Activated CD4-positive, alpha-beta T cell treated with anti-CD3 and anti-CD28 coated beads, Interleukin-2, amount 10 ng/mL, durations not matched to agents 24 days and 14 days (primary cell): ENCODE measurements at places on chromosomes 3 and 15. TPM values are rescaled to one million over a fixed set of nuclear protein-coding genes. Genes with fewer than 3 reads are reported as not detected.

Gene C3orf49
- total RNA-seq, result not detected in 2 replicates

Gene ATP13A4
- 0.88 and 2.1 TPM in 2 replicates for total RNA-seq

Gene CFAP100
- not detected in 2 replicates for total RNA-seq

GRCh38 chr3:52226229-52226817, 878 bp upstream of the TLR9 start:
- peak overlapping the region; percentile 55 for H3K4me3 ChIP-seq
- peaks cover 47% of the 10 kb centered on the region for H3K4me1 ChIP-seq
- peaks cover 23% of the 10 kb centered on the region for H3K36me3 ChIP-seq
- no peaks in the 10 kb centered on the region for H3K27me3 ChIP-seq
- no peak for DNase-seq
- peak overlapping the region; percentile 88 for H3K27ac ChIP-seq

DNA sequence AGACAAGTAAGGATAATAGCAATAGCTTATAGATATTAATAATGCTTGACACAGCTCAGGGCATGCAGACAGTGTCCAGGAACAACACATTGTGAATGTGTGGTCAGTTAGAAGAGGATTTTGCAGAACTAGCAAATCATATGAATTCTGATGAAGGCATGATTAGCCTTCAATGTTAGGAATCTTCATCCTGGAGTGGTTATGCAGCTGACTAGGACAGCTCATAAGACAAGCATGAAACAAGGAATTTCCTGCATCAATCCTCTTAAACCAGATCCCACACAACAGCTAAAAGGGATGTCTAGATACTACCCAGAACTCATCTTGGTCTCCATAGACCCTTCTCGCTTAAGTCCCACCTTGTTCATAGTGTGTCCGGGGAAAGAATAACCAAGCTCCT, 499.0 kb upstream of the ATP11B start:
- no peak overlapping the region for H3K4me3 ChIP-seq
- no peak overlapping the region for H3K27ac ChIP-seq
- H3K36me3 ChIP-seq, result no peaks in the 10 kb centered on the region
- no peaks in the 10 kb centered on the region for H3K4me1 ChIP-seq

DNA sequence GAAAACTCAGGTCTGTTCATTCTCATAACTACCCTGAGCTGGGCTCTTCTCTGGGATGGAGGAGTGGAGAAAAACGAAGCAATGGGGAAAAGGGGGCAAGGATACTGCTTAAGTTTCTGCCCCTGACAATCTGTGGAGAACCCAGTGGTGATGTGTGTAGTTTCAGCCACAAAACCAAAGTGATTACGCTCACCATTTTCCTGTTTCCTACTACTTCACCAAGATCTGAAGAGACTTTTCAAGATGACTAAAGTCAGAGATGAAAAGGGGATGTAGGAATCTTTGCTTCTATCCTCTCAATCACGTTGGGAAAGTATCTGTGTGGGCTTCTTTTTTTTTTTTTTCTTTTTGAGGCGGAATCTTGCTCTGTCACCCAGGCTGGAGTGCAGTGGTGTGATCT, 8.3 kb upstream of the UBE2E1 start:
- no peak overlapping the region for H3K4me3 ChIP-seq
- peaks cover 7% of the 10 kb centered on the region for H3K4me1 ChIP-seq
- no peaks in the 10 kb centered on the region for H3K36me3 ChIP-seq
- peak; percentile 58 for DNase-seq

- no peaks in the 10 kb centered on the region for H3K27me3 ChIP-seq
- no peak overlapping the region for H3K4me3 ChIP-seq
- no peak overlapping the region for H3K27ac ChIP-seq
- H3K36me3 ChIP-seq, result peaks cover 8% of the 10 kb centered on the region
- DNase-seq, result no peak
- H3K4me1 ChIP-seq, result peaks cover 3% of the 10 kb centered on the region
Observed at GRCh38 chr3:33612607-33613006, 105.4 kb downstream of the CLASP2 start.

- DNase-seq, result no peak
- H3K27me3 ChIP-seq, result no peaks in the 10 kb centered on the region
- peaks cover 37% of the 10 kb centered on the region for H3K4me1 ChIP-seq
- peaks cover 52% of the 10 kb centered on the region for H3K36me3 ChIP-seq
Observed at GRCh38 chr3:184368586-184369183, 7.2 kb downstream of the POLR2H start.

GRCh38 chr15:72199721-72200212, 2.2 kb upstream of the GRAMD2A start:
- peak; percentile 92 for DNase-seq

DNA sequence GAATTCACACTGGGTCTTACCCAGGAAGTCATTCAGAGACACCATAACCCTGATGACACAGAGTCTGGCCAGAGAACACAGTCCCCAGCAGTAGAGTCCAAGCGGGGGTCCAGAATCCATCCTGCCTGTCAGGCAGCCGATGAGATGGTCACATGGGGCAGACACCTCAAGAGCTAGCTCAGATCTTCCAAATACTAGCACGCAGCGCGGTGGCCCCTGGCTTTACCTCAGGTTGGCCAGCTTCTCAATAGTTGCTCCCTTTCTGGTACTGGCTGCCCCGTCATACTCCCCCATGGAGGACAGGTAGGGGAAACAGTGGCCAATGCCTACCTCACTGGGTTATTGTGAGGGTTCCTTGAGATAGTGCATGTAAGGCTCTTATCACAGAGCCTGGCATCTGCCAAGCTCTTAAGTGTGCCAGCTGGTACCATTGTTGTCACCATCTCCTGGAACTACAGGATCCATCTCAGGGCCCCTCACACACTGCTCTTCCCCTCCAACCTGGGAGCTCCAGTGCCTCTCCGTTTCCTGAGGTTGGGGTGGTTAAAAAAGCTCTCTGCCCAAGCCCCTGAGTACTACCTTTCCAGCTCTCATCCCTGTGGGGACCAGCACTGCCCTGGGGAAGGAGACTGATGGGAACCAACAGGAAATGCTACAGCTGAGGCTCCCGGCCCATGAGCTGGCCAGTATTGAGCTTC, 3.5 kb upstream of the SLC28A1 start:
- DNase-seq, result no peak
- peaks cover 5% of the 10 kb centered on the region for H3K27me3 ChIP-seq
- no peaks in the 10 kb centered on the region for H3K4me1 ChIP-seq

GRCh38 chr15:39396979-39397615, 183.8 kb upstream of the THBS1 start:
- H3K27me3 ChIP-seq, result peaks cover 8% of the 10 kb centered on the region
- no peak overlapping the region for H3K27ac ChIP-seq
- H3K4me3 ChIP-seq, result no peak overlapping the region
- H3K36me3 ChIP-seq, result no peaks in the 10 kb centered on the region
- DNase-seq, result no peak

- H3K4me1 ChIP-seq, result peaks cover 12% of the 10 kb centered on the region
- no peak overlapping the region for H3K4me3 ChIP-seq
Observed at GRCh38 chr3:38007754-38008090, 17.1 kb downstream of the VILL start.

- peaks cover 4% of the 10 kb centered on the region for H3K27me3 ChIP-seq
- DNase-seq, result no peak
- H3K4me3 ChIP-seq, result no peak overlapping the region
- H3K4me1 ChIP-seq, result no peaks in the 10 kb centered on the region
- no peak overlapping the region for H3K27ac ChIP-seq
Observed at GRCh38 chr3:190375246-190375645, 12.7 kb upstream of the CLDN16 start.

DNA sequence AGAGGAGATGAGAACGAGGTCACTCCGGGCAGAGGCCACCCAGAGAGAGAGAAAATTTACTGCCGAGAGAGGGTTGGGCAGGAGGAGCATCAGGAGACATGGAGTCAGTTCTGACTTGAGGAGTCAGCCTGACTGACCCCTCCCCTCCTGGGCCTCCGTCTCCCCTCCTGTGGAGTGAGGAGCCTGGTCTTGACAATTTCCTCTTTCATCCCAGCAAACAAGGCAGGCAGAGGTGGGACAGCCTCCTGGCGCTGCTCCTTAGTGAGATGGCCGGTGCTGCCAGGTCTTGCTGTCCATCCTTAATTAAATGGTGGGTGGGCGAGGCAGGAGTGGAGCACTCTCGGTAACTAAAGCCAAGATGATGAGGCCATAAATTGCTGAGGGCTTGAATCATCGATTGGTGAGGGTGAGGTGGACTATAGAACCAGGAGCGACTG, 60.6 kb downstream of the CYP11A1 start:
- H3K27me3 ChIP-seq, result peaks cover 13% of the 10 kb centered on the region
- H3K4me1 ChIP-seq, result no peaks in the 10 kb centered on the region
- H3K4me3 ChIP-seq, result no peak overlapping the region
- H3K27ac ChIP-seq, result no peak overlapping the region
- no peak for DNase-seq

GRCh38 chr15:90388462-90389380, 679 bp downstream of the IQGAP1 start:
- DNase-seq, result peak; percentile 92
- peaks cover 39% of the 10 kb centered on the region for H3K36me3 ChIP-seq
- H3K4me3 ChIP-seq, result peak overlapping the region; percentile 88
- H3K27me3 ChIP-seq, result no peaks in the 10 kb centered on the region

GRCh38 chr15:29119847-29120246, 149.8 kb downstream of the NSMCE3 start:
- DNase-seq, result no peak
- no peak overlapping the region for H3K27ac ChIP-seq
- peaks cover under 1% of the 10 kb centered on the region for H3K4me1 ChIP-seq
- no peak overlapping the region for H3K4me3 ChIP-seq

GRCh38 chr15:45091576-45091975, 22.4 kb downstream of the DUOX2 start:
- H3K27me3 ChIP-seq, result peaks cover 25% of the 10 kb centered on the region
- no peak for DNase-seq
- H3K27ac ChIP-seq, result no peak overlapping the region
- H3K36me3 ChIP-seq, result no peaks in the 10 kb centered on the region
- no peak overlapping the region for H3K4me3 ChIP-seq

DNA sequence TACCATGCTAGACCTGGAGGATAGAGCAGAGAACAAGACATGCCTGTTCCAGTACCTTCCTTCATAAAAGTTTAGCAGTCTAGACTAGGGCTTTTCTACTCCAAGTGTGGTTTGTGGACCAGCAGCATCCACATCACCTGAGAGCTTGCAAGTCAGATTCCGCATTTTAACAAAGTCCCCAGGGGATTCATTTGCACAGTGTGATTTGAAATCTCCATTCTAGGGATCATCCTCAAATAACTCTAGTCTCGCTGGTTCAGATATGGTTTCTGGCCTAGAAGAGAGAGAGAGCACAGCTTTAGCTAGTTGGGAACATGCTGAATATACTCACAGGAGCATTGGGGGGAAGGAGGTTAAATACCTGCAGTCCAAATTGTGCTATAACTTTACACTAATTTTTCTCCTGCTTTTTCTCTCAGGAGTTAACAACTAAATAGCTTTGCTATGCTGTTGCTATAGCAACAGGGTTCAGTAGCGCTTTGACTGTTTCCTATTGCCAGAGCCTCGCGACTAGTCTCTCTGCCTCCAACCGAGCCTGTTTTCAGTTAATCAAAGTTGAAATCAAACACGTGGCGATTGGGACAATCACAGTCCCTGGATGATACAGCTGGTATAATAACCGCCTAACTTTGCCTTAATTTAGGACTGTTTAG, 64.0 kb upstream of the RASGRF1 start:
- no peaks in the 10 kb centered on the region for H3K27me3 ChIP-seq
- no peak for DNase-seq
- no peaks in the 10 kb centered on the region for H3K4me1 ChIP-seq
- H3K27ac ChIP-seq, result no peak overlapping the region
- H3K36me3 ChIP-seq, result no peaks in the 10 kb centered on the region
- H3K4me3 ChIP-seq, result no peak overlapping the region

- H3K36me3 ChIP-seq, result no peaks in the 10 kb centered on the region
- no peak overlapping the region for H3K27ac ChIP-seq
- no peak overlapping the region for H3K4me3 ChIP-seq
- H3K4me1 ChIP-seq, result no peaks in the 10 kb centered on the region
- DNase-seq, result no peak
Observed at GRCh38 chr3:103052236-103052830, 617.5 kb downstream of the ZPLD1 start.

- no peaks in the 10 kb centered on the region for H3K27me3 ChIP-seq
- peak overlapping the region; percentile 95 for H3K27ac ChIP-seq
- H3K4me3 ChIP-seq, result peak overlapping the region; percentile 77
- peaks cover 77% of the 10 kb centered on the region for H3K36me3 ChIP-seq
- H3K4me1 ChIP-seq, result peaks cover 71% of the 10 kb centered on the region
Observed at GRCh38 chr3:187040516-187041361, 98.6 kb downstream of the RPL39L start.
